ENCODE measurements at places on chromosomes 6 and 20.

DNA sequence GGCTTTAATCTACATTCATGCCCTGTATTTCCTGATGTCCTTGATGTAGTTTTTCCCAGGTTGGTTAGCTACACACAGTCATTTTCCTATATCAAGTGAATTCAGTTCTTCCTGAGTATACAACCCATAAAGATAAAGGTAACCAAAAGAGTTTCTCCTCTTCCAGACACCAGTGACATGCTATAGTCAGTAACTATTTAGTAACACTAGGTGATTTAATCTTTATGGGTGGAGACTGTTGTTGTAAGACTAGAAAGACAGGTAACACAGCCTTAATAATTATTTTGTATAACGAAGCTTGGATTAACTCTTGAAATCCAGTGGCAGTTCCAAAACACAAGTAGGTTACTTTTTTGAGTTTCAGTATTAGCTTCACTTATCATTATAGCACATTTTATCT is 17.6 kb downstream of the MCUR1 start:
- DNase-seq, result no peak

DNA sequence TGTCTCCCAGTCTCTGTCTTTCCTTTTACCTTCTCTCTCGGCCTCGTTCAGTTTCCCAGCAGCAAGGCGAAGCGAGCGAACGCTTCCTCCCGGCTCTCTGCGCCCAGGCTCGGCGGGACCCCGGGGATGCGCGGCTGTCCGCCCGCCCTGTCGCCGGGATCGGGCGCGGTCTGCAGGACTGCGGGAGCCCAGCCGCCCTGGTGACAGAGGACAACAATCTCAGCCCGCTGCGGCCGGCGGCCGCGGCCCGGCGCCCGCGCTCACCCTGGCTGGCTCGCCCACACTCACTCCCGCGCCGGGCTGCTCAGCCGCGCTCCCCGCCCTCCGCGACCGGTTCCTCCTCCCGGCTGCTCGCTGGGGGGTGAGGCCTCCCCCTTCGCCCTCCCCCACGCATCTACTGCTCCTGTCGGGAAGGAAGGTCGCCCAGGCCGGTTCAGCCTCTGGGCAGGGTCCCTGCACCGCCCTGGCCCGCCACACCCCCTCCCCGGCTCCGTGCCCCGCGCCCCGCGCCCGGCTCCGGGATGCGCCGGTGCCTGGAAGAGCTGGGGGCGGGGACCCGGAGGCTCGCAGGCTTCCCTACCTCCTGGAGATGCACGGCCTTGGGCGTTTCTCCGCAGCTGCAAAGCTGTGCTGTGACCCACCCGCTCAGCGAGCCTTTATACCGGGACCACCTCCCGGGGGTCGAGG is 410 bp downstream of the SYNE1 start:
- peak; percentile 7 for DNase-seq

DNA sequence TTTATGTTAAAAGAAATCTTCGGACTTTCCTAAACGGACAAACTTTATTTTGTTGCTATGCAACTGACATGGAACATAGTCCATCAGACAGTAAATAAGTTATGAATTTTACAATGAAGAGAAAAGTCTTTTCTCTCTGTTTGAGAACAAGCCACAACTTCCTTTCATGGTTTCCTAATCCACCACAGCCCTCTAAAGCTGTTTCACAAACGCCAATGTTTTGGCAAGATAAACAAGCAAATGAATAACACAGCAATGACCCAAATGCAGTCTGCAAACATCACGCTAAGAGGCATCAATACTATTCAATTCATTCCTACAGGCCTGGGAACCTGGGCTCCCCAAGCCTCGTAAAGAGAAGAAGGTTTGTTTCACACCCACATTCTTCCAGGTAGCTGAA is 60.4 kb downstream of the HAO1 start:
- no peak for DNase-seq

DNA sequence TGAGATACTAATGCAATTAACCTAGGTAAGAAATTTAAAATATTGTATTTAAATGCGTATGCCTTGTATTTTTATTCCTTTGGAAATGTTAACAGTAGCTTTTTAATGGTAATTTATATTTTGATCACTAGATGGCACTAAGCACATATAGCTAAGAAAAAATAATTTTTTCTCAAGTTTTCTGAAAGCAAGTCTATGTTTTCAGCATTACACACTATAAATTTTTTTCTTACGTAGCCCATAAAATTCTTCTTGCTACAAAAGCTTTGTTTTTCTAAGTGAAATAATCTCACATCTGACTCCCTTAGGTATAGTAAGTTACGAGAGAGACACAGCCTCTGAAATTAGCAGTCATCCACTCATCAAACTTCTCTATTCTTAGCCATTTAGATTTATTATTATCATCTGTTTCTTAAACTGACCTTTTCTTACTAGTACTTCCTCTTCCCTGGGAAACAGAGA is 35.7 kb downstream of the TSPYL4 start:
- DNase-seq, result no peak

DNA sequence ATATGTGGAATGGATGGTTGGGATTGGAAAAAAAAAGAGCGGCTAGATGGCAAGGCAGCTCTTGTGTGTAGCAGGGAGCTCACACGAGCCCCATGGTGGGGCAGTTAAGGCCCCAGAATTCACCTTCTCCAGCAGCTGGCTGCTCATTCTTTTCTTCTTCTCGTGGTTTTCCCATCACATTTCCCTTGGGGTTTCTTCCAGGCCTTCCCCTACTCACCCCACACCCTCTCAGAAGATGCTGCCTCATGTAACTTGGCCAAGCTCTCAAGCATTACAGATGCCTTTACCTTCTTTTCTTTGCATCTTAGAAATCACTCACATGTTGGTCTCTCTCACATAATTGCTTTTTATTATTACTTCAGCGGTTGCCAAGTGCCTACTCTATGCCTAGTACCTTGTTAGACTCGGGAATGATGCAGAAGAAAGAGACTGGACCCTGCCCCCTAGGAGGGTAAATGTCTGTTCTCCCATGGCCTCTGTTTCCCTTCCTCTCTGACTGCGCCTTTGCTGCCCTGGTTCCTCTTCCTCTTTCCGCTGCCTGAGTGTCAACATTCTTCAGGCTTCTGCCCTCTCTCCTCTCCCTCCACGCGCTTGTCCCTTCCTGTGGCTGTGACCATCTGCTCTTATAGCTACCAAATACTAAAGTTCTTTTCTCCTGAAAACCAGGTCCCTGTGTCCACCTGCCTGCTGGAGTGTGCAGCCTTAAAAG is 28.6 kb downstream of the PPARD start:
- DNase-seq, result no peak

All from activated naive CD8-positive, alpha-beta T cell treated with anti-CD3 and anti-CD28 coated beads for 36 hours (primary cell).